ENCODE measurements at places on chromosomes 1 and 21.

DNA sequence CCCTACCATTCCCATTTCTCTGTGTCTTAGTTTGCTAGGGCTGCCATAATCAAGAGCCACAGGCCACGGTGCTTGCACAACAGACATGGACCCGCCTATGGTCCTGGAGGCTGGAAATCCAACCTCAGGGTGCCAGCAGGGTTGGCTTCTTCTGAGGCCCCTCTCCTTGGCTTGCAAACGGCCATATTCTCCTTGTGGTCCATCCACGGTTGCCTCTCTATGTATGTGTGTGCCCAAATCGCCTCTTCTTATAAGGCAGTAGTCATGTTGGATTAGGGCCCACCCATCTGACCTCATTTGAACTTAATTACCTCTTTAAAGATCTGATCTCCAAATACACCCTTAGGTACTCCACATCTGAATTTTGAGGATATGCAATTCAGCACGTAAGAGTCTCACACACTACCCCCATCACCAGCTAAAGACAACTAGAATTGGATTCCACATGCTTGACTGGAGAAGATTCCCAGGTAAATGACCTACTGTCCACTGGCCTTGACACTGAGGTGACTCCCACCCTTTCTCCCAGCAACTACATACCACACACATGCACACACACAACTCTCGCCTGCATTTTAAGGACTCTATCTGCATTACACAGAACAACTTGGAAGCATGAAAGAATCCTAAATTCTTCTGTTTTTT lies 28.3 kb upstream of the TMEM51 start:
- no peak for DNase-seq

- no peak for DNase-seq
These were observed 41.0 kb downstream of the SLX9 start for GRCh38 chr21:44980562-44981489.

GRCh38 chr1:244060686-244061085 lies 9.6 kb downstream of the ZBTB18 start:
- DNase-seq: no peak

- DNase-seq: no peak
These were observed 14.9 kb upstream of the TNNI1 start for GRCh38 chr1:201436393-201436792.

DNA sequence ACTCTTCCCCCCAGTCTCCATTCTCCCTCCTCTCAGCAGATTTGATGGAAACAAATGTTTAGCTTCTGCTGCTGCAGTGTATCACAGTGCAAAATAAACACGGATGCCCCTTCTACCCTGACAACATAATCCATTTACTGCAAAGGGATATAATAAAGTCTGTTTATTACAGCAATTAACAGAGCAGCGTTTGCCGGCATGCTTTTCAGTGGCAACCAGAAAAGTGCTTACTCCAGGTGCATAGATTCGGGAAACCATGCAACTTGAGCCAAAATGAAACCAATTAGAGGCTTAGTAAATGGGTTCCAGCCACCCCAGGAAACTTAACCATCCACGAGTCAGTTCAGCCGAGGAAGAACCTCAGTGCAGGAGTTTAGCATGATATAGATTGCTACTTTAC lies 12.9 kb upstream of the LEMD1 start:
- DNase-seq: no peak

Data from fibroblast of skin of left biceps (primary cell).